ENCODE measurements at places on chromosomes 3 and 15.

DNA sequence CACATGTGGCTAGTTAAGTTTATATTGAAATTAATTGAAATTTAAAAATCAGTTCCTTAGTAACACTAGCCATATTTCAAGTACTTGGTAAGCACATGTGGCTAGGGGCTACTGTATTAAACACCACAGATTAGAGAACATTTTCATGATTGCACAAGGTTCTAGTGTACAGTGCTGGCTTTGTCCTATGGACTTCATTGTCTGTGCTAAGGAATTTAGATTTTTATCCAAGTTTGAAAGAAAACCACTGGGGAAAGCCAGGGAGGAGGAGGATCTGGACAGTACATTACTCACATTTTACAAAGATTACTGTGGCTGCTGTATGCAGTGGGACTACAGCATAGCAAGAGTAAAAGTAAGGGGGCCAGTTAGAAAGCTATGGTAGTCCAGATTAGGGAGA lies 13.9 kb downstream of the STAC start:
- DNase-seq, result no peak

DNA sequence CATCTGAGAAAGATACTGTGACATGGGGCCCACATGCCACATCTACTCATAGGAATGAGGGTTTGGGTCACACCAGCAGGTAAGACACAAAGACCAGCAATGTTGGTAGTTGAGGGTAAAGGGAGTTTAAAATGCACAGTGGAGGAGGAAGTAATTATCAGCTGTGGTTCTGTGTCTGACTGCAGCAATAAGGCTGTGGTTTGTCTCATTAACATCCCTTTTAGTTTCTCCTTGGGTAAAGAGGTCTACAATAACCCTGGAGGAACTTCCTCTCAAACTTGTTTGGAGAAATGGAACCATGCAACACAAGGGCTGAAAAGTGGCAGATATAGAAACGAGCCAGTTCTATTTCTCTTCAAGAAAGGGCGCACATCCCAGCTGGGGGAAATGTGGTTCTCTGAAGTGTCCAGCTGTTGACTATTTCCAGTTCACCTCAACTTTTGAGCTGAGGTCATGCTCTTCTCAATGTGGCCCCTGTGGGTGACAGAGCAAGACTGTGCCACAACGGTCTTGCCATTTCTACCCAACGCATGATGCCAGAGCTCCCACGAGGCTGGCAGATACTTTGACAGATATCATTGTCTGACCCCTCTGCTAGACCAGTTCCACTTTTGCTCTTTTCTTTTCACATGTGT lies 234.3 kb downstream of the SQOR start:
- no peak for DNase-seq

DNA sequence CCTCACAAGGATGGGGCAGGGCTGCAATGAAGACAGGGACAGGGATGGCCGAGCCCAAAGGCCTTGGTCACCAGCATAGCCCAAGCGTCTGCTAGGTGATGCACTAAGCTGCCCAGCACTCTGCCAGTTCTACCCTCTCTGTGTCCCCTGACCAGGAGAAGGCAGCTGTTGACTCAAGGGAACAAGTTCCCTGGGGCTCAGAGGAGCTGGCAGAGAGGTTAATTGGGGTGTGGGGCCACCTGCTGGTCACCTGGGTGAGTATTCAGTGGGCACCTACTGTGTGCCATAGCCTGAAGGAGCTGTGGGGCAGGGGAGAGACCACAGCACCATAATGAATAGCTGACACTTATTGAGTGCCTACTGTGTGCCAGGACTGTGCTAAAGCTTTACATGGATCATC lies 22.0 kb upstream of the DOCK3 start:
- DNase-seq, result peak; percentile 65

DNA sequence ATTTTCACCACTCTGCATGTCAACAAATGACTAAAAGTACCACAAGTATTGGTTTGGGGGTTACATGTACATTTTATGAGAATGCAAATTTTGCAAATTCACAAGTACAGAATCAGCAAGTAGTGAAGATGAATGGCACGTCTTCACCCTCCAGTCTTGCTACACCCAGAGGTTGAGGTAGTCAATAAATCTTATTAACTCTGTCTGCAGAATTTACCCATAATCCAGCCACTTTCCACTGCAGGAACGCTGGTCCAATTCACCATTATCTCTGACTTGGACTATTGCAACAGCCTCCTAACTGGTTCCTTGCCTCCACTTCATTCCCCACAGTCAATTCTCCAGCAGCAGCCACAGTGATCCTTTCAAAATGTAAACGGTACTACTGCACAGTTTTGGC lies 10.6 kb downstream of the PSMA4 start:
- DNase-seq, result no peak

DNA sequence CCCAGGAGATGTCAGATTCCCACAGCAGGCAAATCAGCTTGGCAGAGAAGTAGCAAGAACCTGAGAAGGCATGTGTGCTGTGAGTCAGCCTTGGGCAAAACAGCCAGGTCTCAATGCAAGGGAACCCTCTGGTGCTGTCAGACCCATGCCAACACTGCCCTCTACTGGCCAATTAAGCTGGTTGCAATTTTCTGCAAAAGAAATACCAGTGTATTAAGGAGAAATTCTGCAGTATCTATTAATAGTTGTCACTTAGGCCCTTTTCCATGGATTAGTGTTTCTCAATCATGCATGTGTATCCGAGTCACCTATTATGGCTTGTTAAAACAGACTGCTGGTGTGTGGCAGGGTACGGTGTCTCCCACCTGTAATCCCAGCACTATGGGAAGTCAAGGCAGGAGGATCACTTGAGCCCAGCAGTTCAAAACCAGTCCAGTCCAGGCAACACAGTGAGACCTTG lies 26.2 kb downstream of the MAP4 start:
- DNase-seq, result peak; percentile 39

DNA sequence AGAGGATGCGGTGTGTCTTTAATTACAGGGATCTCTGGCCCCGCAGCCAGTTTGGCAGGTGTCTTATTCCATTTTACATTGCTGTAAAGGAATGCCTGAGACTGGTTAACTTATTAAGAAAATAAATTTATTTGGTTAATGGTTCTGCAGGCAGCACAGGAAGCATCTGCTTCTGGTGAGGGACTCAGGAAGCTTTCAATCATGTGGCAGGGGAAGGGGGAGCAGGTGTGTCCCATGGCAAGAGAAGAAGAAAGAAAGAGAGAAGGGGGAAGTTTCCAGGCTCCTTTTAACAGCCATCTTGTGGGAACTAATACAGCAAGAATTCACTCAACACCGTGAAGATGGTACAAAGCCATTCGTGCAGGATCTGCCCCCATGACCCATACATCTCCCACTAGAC lies 128.0 kb upstream of the CRBN start:
- DNase-seq, result no peak

- no peak for DNase-seq
These were observed 188.8 kb upstream of the ARL6 start for GRCh38 chr3:97575742-97576141.

GRCh38 chr3:11907667-11908660 lies 61.3 kb upstream of the TAMM41 start:
- no peak for DNase-seq

- DNase-seq, result no peak
These were observed 12.7 kb downstream of the PRC1 start for GRCh38 chr15:90981681-90982080.

Measured in activated naive CD8-positive, alpha-beta T cell treated with anti-CD3 and anti-CD28 coated beads, Interleukin-2, amount 10 ng/mL, durations not matched to agents 7 days and 5 days (primary cell).